Activated CD4-positive, alpha-beta T cell treated with anti-CD3 and anti-CD28 coated beads, Interleukin-2, amount 50 U/mL, for 4 hours (primary cell): ENCODE measurements at places on chromosomes 2 and 18.

GRCh38 chr2:101195871-101196661, 44.9 kb upstream of the TBC1D8 start:
- DNase-seq, result no peak

DNA sequence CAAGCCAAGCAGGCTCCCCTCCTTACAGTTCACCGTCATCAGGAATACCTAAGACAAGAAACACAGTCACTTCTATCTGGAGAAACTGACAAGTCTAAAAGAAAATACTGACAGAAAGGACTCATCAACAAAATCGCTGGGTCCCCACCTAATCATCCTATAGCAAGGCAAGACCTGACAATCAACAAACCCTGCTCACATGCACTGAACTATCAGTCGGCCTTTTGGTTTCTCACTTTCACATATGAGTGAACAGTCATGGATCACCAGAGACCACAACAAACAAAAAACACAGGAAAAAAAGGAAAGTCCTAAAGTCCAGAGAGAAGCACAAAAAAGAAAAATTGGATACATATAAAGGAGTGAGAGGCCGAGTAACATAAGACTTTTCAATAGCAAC, 70.4 kb downstream of the SEMA4F start:
- no peak for DNase-seq

DNA sequence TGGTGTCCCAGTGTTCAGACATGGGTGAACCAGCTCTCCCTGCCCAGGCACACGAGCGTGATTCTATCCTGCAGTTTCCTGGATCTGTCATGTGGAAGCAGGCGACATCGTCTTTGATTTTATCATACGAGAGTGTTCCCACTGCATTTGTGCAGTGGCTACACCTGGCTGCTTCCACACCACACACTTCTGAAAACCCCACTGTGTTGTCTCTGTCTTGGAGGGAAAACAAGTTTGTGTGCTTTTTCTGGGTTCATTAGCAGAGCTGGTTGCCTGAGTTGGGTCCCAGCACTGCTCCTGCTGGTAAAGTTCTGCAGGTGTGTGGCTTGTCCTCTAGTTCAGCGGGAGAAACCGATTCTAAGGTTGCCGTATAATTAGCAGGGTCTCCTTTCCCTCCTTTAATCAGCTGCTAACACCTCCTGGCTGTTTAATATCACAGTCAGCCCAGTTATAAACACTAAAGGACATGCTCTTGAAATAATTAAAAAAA, 58.5 kb upstream of the TWIST2 start:
- DNase-seq, result no peak

DNA sequence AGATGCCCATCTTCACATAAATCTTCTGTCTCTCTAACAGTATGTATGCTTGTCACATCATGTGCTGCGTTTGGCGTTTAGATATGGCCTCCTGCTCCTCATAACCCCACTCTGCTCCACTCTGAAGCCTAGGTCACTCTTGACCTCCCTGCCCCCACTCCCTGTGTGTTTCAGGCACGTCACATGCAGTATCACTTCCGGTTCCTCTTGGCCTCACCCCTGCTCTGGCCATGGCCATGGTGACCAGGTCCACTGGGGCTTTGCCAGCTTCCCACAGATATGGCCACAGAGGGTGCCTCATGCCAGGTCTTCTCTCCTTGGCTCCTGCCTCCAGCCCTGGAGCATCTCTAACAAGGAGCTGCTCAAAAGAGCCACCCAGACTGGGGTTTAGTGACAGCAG, 160.0 kb downstream of the RNF152 start:
- DNase-seq, result no peak

GRCh38 chr2:156625360-156626170, 189.4 kb downstream of the GPD2 start:
- DNase-seq, result no peak

- no peak for DNase-seq
Observed at GRCh38 chr2:228107846-228108245, 73.6 kb downstream of the SPHKAP start.

- DNase-seq, result no peak
Observed at GRCh38 chr2:206856513-206856912, 82.8 kb upstream of the CPO start.

DNA sequence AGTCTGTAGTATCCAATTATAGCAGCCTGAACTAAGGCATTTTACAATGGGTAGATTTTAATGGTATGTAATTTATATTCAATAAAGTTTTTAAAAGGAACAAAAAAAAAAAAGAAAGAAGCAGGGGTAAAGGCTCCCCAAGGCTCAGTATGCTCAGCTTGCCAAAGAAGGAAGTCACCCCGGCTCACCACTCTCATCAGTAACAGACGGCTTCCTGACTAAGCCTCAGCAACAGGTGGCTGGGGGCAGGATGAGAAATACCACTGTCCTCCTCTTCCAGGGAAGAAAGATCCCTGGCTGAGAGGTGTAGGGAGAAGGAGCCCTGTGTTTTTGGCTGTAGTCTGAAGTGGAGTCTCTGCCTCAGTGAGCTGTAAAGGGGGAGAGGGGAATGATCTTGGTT, 121.2 kb downstream of the ARHGEF4 start:
- DNase-seq, result no peak

GRCh38 chr2:105398336-105399206, at the start of gene FHL2:
Gene FHL2, minus strand, starts transcription at chr2:105399051. Its CDS starts 12,535 bp downstream, at chr2:105386516.
- DNase-seq, result peak; percentile 59

GRCh38 chr2:240520974-240521350, 36.8 kb downstream of the ANKMY1 start:
- DNase-seq, result no peak

- DNase-seq, result no peak
Observed at GRCh38 chr2:56981554-56981953, 797.8 kb downstream of the CCDC85A start.

GRCh38 chr2:173017646-173018420, 57.8 kb upstream of the MAP3K20 start:
- no peak for DNase-seq

DNA sequence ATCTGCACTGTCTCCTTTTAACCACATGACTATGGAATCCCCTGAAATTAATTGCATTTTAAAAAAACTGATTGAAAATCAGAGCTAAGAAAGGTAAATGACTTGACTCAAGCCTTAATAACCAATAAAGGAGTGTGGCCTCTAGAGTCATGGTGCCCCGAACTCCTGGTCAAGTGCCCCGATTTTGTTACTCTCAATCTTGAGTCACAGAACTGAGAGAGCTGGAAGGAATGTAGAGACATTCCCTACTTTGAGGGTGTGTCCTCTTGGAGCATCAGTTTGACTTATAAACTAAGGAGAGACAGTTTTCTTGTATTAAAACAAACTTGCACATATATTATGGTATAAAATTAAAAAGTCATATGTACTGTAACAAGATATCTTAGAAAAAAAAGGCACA, 2.4 kb downstream of the WDR43 start:
- no peak for DNase-seq

- DNase-seq, result no peak
Observed at GRCh38 chr18:57733861-57734260, 69.3 kb downstream of the ATP8B1 start.

- DNase-seq, result no peak
Observed at GRCh38 chr2:188664951-188665595, 309.1 kb upstream of the COL3A1 start.

- DNase-seq, result no peak
Observed at GRCh38 chr2:177298191-177298590, 33.7 kb upstream of the NFE2L2 start.

DNA sequence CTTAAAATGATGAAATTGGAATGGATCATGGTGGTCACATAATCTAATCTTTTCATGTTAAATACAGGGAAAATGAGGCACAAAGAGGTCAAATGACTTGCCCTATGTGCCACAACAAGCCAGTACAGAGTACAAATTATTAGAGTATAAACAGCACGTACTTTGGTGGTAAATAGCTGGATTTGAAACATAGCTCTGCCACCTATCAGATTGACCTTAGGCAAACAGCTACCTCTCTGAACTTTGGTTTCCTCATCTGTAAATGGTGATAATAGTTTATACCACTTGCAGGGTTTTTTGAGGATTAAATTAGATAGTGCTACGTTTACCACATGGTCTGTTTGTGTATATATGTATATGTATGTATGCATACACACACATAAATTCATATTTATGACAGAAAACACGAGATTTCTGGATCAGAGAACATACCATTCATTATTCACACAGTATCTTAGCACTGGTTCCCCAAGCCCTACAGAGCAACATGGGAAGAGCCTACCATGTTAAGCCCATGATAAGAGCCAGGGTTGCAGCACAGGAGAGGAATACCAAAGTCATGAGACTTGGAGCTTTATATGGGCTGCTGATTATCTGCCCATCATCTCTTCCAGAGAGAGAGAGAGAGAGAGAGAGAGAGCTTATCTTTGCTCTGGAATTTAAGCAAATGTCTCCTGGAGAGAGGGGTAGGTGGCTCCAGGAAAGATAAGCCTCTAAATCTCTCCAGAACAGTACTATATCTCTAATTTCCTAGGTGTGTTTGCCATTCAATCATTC, 73.5 kb downstream of the MDH1 start:
- DNase-seq, result no peak

- DNase-seq, result no peak
Observed at GRCh38 chr18:74899554-74899953, 301.9 kb downstream of the ZNF407 start.

- no peak for DNase-seq
Observed at GRCh38 chr2:215736653-215737290, 276.6 kb downstream of the MREG start.

- DNase-seq, result no peak
Observed at GRCh38 chr2:29227935-29228675, 112.9 kb downstream of the CLIP4 start.

- DNase-seq, result no peak
Observed at GRCh38 chr18:33532978-33533377, 45.0 kb upstream of the ASXL3 start.

DNA sequence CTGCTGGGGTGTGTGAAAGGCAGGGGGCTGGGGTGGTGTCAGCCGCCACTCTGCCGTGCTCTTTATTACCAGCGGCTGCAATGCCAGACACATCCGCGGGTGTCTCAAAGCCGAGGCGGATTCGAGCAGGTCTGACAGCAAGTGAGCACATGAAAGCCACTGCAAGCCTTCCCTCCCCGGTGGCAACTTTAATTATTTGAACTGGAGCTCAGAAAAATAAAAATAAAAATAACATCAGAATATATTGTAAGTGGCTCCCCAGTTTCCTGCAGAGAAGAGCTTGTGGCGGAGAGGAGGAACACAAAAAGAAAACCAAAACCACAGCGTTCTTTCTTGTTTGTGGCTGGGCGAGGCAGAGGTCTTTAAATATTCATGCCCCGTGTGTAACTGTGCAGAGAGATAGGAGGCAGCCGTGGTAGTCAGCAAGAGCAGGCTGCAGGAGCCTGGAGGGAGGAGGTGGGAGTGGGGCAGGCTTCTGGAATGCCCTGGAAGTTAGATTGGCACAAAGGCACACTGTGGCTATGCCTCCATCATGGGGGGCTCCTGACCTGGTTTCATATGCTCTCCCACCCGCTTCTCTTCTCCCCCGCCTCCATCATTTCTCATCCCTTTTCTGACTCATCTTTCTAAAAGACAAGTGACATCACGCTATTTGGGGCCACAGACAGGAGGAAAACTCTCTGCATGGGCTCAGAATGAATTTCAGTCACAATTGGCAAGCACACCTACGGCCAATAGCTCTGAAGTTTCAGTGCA, 199.8 kb downstream of the CLIP4 start:
- peak; percentile 21 for DNase-seq

- no peak for DNase-seq
Observed at GRCh38 chr2:174058026-174058425, 92.9 kb upstream of the SP3 start.

- no peak for DNase-seq
Observed at GRCh38 chr2:224966613-224967012, 75.7 kb downstream of the DOCK10 start.

GRCh38 chr18:8937160-8938094, 165.1 kb upstream of the NDUFV2 start:
- no peak for DNase-seq

DNA sequence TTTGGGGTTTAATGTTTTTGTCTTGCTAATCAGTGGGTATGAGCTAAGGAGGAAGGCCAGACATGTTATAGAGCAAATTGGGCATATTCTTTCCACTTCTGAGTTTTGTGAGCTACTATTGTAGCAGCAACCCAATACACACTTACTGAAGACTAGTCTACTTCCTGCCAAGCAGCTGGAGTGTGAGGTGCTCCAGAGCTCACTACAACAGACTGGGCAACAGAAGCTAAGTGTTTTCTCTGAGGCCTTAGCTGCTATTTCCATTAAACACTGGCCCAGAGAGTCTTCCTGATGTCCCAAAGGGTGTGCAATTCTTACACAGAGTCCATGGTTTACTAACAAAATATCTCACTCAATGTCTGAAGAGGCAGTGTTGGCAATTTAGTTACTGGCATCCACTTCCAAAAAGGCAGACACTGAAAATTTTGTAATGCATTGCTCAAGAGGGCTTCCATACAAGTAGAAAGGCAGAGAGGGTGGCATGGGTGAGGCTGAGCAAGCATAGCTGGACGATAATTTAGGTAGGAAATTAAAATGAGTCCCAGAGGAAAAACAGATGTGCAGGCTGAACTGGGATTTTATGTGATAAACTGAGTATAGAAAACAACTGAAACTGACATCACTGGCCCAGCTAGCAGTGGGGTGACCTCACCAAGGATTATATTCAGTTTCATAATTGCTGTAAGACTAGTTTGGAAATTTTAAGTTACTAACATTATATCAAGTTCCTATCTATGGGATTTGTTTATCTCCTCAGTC, 68.6 kb downstream of the ZC3H6 start:
- no peak for DNase-seq

DNA sequence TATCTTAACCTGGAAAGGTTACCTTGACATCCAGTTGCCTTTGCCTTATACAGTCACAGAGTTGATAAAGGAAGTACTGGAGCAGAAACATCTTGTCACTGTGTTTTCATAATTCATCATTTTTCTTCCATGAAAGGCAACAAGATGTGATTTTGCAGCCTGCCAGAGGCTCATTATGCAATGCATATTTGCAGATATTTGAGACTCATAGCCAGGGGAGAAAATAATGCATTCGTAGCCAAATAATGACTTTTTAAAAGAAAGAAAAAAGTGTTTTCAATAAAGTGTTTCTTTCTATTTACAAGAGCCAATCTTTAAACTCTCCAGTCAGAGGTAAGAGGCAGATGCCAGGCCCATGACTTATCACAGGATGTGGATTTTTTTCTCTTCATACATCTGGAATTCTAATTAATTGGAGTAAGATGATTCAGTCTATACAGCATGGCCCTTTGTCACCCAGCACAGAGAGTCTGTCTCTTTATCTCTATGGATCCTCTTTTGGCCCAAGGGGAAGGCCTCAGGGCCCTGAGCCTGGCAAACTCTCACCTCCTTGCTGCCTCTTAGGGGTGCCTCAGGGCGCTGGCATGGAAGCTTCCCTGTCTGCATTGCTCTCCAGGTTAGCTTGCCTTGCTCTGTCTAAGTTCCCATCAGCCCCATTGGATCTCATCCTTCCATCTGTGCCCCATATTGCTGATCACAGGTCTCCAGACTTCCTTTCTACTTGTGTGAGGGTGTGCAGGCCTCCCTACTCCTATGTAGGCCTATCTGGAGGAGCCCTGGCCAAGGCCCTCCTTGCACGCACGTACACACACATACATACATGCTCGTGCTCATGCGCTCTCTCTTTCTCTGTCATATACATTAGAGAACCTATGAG, 247.7 kb downstream of the TPGS2 start:
- DNase-seq, result no peak
